ACHN (cell line): ENCODE measurements at places on chromosomes 1 and 21.

DNA sequence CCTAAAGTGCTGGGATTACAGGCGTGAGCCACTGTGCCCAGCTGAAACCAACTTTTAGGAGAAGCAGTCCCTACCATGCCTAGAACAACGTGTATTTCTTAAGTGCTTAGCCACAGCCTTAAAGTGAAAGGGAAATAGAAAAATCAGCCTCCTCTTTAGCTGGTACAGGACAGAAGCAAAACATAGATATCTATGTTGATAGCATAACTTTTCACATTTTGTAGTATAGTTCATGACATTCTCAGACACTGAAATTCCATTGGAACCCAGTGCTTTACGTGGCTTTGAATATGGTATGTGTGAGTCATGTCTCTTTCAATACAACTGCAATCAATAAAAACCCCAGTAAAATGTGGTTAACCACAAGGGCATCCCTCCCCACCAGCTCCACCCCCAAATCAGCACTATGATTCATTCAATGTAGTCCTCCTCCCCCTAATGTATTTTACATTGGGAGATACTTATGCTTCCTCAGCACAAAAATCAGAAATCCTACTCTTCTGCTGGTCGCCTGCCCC is 32.1 kb downstream of the TGFB2 start:
- DNase-seq = peak; percentile 98

GRCh38 chr1:205186191-205186590 is 25.3 kb downstream of the DSTYK start:
- no peak for DNase-seq

DNA sequence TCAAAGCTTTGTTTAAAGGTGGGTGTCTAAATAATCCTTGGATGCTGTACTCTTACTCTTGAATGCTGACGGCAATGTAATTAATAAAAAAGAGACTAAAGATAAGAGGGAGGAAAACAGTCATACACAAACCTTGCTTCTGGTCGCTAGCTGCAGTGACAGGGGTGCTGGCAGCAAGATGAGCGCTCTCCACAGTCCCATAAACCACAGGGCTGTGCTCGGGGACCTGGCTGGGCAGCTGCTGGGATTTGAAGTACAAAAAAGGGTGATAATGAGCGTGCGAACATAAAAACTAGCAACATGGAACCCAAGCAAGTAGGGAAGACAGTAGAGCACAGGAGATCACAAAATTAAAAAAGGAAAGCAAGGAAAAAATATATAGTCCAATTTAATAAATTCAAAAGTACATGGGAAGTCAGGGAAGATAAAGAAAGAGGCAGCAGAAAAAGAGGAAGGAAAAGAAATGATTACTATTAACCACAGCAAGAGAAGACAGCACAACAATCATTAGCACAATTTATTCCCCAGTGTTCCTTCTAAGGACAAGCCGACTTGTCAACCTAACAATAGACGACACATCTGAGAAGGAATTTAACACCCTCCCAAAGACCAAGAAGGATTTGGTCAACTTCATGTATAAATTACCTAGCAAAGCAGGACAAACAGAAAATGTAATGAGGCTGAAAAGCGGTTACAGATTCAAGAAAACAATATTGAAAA is 162.9 kb upstream of the HP1BP3 start:
- no peak for DNase-seq

GRCh38 chr21:40835184-40835694 is 11.7 kb downstream of the DSCAM start:
- no peak for DNase-seq

- peak; percentile 95 for DNase-seq
Measured at GRCh38 chr21:38277501-38278131, 20.8 kb downstream of the KCNJ15 start.

GRCh38 chr1:234533975-234534876 is 55.2 kb upstream of the TARBP1 start:
- DNase-seq = no peak

GRCh38 chr1:72435025-72435424 is 152.7 kb upstream of the NEGR1 start:
- peak; percentile 14 for DNase-seq

DNA sequence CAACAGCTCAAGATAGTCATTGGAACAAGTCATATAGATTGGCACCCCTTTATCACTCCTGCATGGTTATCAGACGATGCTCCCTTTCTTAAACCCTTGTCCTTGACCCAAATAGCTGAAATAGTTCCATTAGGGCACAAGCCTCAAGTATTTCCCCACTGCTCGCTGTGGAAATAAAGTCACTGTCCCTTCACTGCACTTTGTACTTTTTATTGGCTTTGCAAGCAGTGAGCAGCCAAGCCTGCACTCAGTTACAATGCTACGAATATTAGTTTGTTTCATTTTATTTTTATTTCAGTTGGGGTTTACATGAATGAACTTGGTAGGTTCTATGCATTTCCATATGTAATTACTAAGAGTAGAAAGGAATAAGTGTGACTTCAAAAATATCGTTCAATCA is 1176.4 kb downstream of the BRINP3 start:
- no peak for DNase-seq

- DNase-seq = no peak
Measured at GRCh38 chr1:87864676-87865075, 536.0 kb downstream of the LMO4 start.

GRCh38 chr21:35077975-35078374 is 28.9 kb upstream of the RUNX1 start:
- no peak for DNase-seq

- DNase-seq = no peak
Measured at GRCh38 chr1:39153684-39154083, 50.8 kb upstream of the MACF1 start.

DNA sequence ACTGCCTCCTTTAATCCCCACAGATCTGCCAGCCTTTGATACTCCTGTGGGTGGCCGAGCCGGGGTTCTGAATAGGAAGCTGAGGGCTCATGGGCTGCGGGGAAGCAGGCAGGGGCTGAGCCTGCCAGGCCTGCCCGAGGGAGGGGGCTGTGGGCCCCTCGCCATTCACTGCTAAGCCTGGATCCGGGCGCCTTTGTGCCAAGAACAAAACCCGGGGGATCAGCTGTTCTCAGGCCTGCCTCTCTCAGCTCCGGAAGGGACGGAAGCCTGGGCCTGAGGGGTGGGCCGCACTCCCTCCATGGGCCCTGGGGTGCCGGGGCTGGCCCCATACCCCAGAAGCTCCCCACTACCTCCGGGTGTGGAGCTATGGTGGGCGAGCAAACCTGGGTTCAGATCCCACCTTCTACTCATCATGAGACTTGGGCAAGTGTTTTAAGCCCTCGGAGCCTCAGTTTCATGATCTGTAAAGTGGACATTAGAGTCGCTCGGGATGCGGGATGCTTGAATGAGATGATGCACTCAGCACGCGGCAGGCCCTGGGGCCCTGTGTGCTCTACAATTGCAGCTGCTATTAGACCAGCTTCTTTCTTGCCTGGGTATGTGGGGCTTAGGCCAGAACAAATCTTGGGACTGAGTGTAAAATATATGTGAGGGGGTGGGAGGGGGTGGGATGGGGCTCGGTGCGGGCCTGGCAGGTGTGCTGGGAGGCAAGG is 19.2 kb upstream of the EPHA2 start:
- DNase-seq = no peak

GRCh38 chr1:1210726-1211540 is 3.0 kb downstream of the TNFRSF4 start:
- no peak for DNase-seq

GRCh38 chr21:35044128-35044527 is 5.0 kb downstream of the RUNX1 start:
- DNase-seq = no peak

GRCh38 chr21:21019681-21020080 is 21.5 kb downstream of the NCAM2 start:
- no peak for DNase-seq

DNA sequence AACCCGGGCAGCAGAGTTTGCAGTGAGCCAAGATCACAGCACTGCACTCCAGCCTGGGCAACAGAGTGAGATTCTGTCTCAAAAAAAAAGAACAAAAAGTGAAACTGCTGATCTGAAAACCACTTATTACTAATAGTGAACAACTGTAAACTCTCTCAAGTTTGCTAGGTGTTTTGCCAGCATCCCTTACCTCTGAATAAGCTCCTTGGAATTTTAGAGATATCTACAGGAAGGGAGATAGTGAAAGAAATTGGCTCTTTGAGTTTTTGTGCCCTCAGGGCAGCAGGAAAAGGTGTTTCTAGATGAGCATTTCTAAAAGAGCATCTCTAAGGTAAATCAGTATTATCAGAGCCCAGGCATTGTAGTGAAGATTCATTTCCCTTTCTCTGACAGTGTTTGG is 27.1 kb downstream of the PARK7 start:
- no peak for DNase-seq
